ENCODE measurements at places on chromosomes 6 and 20.

GRCh38 chr6:165082636-165083035, 226.8 kb downstream of the C6orf118 start:
- DNase-seq: no peak

DNA sequence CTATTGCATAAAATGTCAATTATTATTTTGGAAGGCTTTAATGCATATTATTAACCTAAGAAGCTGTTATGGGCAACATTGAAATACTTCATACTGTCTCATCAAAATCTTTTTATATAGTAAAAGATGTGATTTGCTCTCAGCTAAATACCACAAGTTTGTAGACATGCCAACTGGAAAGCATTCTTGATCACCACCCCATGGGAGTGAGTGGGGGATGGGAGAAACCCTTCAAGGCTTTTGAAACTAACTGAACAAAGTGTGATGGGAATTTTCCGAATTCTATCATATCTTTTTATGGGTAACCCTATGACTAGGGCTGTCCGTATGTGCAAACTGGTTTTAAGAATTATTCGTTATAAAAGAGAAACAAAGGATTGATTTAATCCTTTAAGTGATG, 377.3 kb upstream of the JAG1 start:
- no peak for DNase-seq

DNA sequence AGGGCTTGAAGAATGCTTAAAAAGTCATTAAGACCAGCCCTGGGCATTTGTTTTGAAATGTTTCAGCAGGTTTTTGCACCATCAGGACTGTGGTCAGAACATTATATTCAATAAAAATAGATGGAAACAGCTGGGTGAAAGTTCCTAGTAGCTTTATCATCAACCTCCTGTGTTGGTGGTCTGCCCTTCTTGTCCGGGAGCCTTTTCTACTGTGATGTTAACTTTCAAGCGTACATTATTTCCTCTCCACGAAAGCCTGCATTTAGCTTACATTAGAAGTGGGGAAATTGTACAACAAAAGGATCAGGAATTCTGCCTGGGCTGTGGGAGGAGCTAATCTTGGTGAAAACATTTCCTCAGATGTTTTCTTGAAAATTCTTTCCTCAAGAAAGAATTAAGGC, 71.1 kb downstream of the LAMA4 start:
- no peak for DNase-seq

DNA sequence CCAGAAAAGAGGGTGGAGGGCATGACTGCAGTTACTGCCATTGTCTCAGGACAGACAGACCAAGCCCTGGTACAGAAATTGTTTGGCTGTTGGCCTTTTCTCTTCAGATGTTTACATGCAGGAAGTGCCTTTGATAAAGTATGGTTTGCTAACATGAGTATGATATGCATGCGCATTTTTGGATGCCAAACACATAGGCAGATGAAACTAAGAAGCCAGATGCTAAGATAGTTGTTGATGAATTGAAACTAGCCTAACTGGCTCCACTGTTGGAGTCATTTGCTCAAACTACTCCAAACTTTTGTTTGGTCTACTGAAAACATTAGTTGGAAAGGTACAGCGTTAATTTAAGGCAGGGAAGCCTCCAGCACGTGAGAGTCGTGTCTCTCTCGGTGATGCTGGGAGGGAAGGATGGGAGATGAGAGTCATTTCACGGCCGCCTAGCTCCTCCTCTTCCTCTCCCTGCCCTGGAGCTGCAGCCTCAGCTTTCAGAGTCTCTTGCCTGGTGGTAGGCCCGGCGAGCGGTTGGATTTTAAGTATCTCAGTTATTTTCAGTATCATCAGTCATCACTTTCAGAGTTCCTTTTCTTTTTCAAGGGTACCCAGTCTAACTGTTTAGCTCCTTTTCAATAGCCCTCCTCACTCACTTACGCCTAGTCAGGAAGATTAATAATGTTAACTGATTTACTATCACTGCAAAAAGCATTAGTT, 29.7 kb downstream of the RREB1 start:
- DNase-seq: no peak

DNA sequence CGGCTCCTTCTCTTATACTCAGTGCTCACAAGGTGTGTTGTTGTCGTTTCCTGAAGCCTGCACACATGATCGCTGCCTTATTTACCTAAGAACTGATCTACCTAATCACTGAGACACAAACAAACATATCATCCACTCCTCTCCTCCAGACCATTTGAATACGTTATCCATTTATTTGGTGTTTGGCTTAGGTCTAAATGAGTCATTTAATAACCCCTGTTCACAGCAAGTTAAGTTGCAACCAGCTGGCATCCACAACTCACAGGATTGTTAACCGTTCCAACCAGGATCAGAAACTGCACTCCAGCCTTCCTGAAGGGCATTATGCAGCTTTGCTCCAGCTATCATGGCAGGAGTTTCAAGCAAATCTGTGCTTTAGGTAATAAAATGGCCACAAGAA, 511.1 kb upstream of the MAP3K7 start:
- DNase-seq: no peak

- no peak for DNase-seq
These were observed 49.1 kb upstream of the THBS2 start for GRCh38 chr6:169302716-169303115.

DNA sequence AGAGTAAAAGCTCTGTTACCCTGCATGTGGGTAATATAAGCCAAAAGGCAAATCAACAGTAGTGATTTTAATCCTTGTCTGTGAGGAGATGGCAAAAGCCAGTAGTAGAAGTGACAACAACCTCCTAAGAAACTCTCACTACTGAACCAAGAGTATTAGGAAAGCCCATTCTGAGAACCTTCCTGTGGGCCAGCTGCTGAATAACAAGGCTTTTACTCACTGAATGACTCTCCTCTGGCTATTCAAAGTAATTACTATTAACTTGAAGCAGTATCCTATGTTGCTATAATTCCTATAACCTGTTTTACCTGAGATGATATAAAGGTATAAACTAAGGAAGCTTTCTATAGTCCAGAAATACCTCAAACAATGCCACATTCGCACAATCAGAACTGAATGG, 55.1 kb downstream of the CHD6 start:
- no peak for DNase-seq

DNA sequence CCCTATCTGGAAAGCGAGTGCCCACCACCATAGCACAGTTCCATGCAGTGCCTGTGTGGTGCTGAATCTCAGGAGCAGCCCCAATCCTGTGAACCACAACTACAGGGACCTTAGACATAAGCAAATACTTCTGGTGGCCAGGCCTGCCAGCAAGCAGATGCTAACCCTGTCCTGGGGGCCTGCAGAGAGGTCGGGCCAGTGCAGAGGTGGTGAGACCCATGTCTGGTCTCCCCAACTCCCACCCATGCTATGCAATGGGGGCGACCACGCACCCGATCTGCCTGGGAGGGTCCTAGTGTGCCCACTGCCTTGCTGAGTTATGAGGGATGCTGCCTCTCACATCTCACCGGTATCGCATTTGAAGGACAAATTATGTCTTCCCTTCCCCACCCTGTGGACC, 151.6 kb upstream of the ZNF337 start:
- no peak for DNase-seq

- no peak for DNase-seq
These were observed 25.0 kb upstream of the EMILIN3 start for GRCh38 chr20:41391587-41392001.

DNA sequence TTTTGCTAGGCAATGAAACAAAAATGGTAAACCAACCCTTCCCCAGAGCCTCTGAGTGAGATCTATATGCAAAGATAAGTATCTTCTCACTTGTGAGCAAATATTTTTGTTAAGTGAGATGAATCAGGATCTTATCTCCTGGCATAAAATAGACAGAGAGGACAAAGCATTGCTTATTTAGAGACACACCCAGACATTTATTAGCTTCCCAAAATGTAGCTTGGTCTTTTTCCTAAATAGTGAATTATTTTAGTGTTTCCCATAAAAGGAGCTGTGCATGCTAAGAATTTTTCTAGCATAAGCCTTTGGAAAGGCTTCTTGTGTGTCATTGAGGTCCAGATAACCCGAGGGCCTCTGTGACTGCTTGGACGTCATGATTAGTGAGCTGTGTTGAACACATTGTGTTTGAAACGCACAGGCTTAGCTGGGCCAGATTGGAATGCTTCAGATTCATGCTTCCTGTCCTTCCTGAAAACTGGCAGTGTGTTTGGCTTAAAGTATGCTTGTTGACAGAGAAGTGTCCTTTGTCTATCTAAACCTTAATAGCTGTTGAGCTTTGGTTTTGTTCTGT, 16.5 kb downstream of the MTHFD1L start:
- no peak for DNase-seq

DNA sequence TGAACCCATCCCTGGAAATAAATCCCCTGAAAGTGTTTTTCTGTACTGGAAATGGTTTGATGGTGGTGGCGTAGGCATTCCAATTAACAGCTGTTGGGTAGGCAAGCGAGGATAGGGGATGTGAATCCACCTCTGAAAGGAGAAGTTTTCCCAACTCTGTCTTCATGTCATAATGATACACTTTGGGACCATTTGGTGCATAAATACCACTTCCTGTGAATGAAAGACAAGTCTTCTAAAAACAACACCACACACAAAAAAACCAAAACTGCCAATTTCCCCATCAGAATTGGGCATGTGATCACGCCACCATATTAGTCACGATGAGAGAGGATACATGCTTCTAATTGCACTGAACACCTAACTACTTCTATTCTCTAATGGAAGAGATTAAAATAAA, 6.4 kb downstream of the VNN2 start:
- DNase-seq: no peak

- DNase-seq: no peak
These were observed 2.8 kb downstream of the PPP1R10 start for GRCh38 chr6:30614044-30614842.

DNA sequence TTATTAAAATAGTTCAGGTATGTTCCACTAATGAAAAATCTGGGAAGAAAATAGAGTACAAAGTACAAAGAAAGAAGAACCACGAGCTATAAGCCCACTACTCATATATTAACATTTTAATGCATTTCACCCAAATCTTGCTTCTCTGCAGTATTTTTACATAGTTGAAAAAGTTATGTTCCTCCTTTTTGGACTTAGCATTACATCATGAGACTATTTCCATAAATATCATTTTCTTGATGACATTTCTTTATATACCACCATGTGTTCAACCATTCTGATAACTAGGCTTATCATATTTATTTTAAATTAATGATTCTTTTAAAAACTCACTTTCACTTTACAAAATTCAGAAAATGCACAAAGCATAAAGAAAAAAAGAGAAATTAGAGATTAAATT, 3.0 kb downstream of the IPCEF1 start:
- DNase-seq: no peak

DNA sequence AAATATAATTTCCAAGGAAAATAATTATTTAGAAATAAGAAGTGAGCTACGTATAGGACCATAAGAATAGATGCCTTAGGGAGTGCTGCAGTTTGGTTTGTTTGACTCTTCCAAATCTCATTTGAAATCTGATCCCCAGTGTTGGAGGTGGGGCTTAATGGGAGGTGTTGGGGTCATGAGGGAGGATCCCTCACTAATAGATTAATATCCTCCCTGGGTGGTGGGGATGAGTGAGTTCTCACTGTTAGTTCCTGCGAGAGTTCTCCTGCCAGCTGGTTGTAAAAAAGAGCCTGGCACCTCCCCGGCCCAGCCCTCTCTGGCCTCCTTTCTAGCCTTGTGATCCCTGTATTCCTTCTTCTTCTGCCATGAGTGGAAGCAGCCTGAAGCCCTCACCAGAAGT, 69.3 kb downstream of the RCAN2 start:
- DNase-seq: no peak

DNA sequence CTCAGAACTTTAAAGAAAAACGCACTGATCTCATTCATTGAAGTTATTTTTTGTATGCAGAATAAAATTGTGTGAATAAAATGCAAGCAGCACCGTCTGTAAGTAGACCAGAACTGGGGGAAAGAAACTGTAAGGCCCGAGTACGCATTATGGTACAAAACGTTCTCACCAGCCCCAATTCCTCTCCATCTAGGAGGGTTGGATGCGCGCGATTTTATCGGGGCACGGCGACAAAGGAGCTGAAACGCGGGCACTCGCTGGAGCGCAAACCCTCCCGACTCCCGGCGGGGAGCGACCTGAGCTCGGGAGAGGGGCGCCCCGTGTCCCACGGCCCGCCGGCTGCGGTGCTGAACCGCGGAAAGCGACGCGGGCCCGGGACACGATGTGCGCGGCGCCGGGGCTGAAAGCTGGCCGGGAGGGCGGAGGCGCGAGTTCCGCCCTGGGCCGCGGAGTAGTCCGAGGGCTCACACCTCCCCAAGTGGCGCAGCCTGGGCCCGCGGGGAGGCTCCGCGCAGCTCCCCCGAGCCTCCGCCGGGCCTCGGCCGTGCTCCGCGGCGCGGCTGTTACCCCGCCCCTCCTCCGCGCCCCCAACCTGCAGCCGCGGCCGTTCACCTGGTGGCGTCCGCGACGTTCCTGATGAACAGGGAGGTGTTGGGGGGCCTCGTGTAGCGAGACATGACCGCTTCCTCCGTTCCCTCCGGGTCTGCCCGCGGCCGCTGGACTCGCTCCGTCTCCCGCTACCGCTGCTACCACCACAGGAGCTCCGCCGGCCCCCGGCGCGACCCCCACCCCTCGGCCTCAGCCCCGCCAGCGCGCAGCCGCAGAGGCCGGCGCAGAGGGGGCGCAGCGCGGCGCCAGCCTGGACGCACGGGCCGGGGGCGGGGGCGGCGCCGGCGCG, at the start of gene SRSF12:
TSS of gene SRSF12 (minus strand) at position 861 of the 898 bp plus-strand sequence. CDS start at position 677, 184 bp downstream.
- no peak for DNase-seq

- no peak for DNase-seq
These were observed 26.4 kb downstream of the TRIM27 start for GRCh38 chr6:28897369-28897745.

- no peak for DNase-seq
These were observed 300.1 kb upstream of the KCNQ5 start for GRCh38 chr6:72321788-72322187.

DNA sequence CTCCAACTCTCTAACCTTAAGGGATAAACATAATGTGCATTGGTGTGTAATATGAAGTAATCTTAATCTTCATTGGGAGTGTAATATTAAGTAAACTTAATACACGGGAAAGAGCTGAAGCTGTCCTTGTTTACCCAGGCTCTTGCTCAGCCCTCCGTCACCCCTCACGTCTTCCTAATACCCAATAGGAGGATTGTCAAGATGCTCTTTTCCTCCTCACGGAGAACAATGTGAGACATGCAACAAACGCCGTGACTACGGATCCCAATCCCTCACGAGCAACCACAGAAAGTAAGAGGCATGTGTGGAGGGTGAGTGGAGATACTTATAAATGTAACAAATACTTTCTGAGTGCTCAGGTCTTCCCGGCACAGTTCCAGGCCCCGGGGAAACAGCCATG, 11.0 kb downstream of the KIF16B start:
- DNase-seq: no peak

DNA sequence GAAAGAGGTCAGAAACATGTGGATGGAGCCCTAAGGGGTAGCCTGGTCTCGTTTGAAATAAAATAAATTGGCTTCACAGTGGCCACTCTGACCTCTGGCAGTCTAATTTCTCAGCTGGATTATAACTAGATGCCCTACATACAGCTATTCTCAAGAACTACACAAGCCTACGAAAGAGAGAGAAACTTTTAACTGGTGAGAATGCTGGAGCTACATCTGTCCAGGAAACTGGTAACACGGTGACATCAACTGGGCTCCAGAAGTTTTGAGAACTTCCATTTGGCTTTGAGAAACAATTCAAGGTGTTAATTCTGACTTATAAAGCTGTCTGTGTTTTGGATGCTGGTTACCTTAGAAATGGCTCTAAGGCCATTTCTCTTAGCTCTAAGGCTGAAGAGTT, 187.3 kb upstream of the TENT5A start:
- DNase-seq: no peak
